ENCODE measurements at places on chromosomes 7 and 10. TPM values are rescaled to one million over a fixed set of nuclear protein-coding genes. Genes with fewer than 3 reads are reported as not detected.

DNA sequence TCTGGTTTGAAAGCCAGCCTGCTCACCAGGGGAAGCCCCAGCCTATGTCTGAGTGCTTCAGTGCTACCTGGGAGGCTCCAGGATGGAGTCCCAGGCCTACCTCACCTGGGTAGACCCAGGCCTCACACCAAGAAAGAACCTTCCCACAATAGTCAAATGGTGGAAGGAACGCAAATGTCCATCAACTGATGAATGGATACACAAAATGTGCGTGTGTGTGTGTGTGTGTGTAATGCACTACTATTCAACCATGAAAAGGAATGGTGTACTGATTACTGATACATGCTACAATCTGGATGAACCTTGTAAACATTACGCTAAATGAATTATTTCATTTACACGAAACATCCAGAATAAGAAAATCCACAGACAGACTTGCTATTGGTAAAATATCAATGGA is 15.2 kb upstream of the ADRB1 start:
- no peak for DNase-seq

Gene COL1A2
- total RNA-seq = not detected

DNA sequence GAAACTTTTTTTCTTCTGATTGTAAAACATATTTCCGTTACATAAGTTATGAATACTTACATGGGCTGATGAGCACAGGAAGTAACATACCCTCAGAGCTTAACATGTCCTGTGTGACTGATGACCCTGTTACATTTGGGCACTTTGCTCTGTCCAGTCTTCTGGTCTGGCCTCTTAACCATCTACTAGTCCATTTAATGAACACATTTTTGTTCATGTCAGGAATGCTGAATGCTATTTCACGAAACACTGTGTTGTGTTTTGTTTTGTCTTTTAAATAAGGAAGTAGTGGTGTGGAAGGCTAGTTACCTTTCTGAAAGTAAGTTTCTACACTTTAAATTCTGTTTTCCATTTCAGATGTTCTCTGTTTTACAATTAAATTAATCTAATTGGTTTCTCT is 77.7 kb downstream of the RBM33 start:
- no peak for DNase-seq

GRCh38 chr10:93071674-93072224 is 1.9 kb upstream of the CYP26A1 start:
- DNase-seq = no peak

GRCh38 chr7:46554688-46555422 is 633.8 kb upstream of the IGFBP3 start:
- DNase-seq = no peak

- no peak for DNase-seq
Observed at GRCh38 chr7:131224996-131225395, 102.7 kb upstream of the MKLN1 start.

GRCh38 chr7:137931823-137932222 is 70.1 kb downstream of the CREB3L2 start:
- DNase-seq = no peak

DNA sequence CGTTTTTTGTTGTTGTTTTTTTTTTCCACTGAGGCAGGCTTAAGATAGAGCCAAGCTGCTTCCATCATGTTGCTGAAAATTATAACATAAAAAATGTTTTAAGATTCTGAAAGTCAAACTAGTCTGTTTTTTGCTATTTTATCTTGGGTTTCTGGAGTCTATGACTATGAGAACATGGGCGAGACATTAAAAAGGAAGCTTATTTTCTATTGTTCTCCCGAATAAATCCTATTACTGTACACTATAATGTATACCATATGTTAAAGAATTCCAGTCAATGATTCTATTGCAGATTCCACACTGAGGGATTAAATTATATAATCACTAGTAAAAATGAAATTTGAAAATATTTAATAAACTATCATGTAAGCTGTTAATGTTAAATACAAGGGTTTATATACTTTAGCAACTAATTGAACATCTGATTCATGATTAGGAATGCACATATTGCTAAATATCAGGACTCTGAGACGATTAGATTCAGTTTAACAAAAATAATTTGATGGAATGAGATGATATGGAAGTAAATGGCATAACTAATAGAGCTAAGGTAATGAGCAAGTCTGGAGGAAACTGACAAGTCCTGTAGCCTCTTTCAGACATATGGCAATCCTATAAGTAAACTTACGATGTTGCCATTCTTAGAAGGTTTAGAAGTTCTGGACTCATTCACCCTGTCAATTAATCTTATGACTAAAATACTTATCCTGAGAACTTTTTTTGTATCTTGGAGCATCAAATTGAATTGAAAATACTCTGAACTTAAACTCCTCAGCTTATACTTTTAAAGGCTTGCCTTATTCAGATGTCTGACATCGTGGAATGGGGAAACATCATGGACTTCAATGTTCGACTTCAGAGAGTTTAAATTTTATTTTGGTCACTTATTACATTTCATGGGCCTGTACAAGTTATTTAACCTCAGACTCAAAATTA is 294.8 kb upstream of the DGKB start:
- DNase-seq = no peak

GRCh38 chr7:17010637-17011300 is 129.0 kb upstream of the AGR3 start:
- no peak for DNase-seq

DNA sequence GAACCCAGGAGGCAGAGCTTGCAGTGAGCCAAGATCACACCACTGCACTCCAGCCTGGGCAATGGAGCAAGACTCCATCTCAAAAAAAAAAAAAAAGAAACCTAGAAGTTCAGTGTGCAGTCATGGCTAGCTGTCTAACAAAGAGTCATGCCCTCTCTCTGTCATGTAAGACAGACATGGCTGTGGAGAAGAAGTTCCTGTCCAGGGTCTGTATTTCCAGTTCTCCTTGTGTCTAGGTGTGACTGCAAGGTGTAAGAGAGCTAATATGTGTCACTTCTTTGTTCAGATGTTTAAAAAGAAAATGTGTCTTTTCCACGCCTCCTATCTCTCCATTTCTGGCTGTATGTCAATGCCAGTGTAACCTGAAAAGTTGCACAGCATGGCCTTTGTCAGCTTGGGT is 139.5 kb downstream of the NRCAM start:
- DNase-seq = no peak

Gene SPDYE6
- not detected for total RNA-seq

DNA sequence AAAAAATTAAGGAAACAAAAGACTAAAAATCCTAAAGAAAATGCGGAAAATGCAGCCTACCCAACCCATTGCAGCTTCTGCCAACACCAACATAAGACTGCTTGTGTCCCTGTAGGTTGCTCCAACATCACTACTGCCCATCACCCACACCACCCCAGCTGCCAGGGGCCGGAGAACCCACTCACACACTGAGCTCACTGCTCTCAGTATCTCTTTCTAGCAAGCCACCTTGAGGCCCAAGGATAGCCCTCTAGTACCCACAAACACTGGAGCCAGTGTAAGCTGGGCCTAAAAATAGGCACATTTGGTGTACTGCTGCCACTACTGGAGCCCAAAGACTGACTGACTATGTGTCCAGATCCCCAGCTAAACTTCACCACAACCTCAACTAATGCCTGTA is 67.3 kb downstream of the MEST start:
- no peak for DNase-seq

- no peak for DNase-seq
Observed at GRCh38 chr10:15672469-15672868, 47.3 kb downstream of the ITGA8 start.

DNA sequence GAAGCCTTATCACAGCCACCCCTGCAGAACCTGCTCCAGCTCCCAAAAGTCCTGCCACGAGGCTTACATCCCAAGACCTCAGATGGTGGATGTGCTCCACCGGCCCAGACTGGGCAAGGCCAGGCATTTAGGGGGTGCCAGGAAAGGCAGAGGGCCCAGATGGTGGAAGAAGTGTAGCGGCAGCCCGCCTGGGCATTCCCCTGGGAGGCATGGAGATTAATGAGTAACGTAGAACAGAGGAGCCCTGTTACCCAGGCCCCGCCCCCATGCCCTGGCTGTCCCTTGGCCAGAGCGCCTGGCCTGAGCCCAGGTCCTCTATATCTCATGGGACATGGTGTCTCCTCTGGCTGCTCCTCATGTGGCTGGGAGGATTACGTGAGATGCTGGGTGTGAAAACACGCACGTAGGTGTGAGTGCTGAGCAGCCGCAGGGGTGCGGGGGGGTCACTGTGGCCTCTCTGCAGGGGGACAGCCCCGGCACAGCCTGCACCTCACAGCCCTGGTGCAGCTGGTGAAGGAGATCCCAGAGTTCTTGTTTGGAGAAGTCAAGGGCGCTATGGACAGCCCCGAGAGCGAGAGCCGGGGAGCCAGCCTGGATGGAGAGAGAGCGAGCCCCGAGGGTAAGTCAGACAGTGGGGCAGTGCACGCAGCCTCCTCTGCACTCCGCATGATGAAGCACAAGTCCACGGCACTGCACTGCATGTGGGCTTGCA is 52.9 kb downstream of the ZNF467 start:
- DNase-seq = no peak

Gene SORBS1
- total RNA-seq = 0.42 TPM

- DNase-seq = no peak
Observed at GRCh38 chr10:28722065-28722803, 44.9 kb downstream of the BAMBI start.

- DNase-seq = no peak
Observed at GRCh38 chr7:26663874-26664273, 200.5 kb downstream of the SKAP2 start.

- DNase-seq = no peak
Observed at GRCh38 chr10:119849031-119849789, 23.4 kb downstream of the MCMBP start.

Gene RASA4B
- 11.4 TPM for total RNA-seq

DNA sequence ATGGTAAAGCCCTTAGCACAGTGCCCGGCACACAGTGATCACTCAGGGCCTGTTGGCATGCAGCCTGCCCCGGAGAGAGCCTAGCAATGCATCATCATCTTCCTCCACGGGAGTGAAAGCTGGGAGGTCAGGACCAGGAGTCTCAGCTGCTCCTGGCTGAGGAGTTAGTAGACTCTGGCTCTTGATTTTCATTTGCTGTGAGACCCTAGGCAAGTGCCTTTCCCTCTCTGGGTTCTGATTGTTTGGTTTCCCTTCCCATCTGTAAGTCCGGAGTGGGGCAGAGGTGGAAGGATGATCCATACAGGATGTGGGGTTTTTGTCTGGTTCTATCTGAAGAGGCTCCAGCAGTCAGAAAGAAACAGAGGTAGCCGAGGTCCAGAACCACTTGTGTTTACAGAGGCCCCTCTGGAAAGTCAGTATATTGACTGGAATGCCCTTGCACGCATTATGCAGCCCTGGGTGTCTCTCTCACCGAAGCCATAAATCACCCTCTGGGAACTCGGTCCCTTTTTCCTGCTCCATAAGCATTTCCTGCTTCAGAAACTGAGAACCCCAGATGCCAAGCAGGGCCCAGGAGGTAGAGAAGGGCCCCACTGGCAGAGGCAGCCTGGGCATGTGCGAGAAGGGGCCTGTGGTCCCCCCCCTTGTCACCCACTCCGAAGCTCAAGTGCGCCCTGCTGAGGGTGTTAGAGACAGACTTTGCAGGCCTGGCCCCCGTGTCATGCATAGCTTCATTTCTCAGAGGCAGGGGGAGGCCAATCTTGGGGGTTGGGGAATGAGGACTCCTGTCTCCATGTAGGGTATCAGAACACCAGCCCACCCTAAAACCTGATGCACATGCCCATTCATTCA is 8.5 kb downstream of the UNC5B start:
- DNase-seq = no peak

- DNase-seq = no peak
Observed at GRCh38 chr7:126535176-126535575, 717.6 kb downstream of the GRM8 start.

Gene LDB3
- total RNA-seq = not detected

GRCh38 chr10:24721229-24722106 is 2.2 kb downstream of the ARHGAP21 start:
- no peak for DNase-seq

All from activated B cell treated with CpG ODN at 0.5 μM for 24 hours (primary cell).